NCI-H1092 treated with DMSO at 0.1 percent for 48 hours (cell line): ENCODE measurements at places on chromosomes 7 and 10.
A peak's percentile ranks its signal among the peaks of the same experiment; 100 is the strongest.

DNA sequence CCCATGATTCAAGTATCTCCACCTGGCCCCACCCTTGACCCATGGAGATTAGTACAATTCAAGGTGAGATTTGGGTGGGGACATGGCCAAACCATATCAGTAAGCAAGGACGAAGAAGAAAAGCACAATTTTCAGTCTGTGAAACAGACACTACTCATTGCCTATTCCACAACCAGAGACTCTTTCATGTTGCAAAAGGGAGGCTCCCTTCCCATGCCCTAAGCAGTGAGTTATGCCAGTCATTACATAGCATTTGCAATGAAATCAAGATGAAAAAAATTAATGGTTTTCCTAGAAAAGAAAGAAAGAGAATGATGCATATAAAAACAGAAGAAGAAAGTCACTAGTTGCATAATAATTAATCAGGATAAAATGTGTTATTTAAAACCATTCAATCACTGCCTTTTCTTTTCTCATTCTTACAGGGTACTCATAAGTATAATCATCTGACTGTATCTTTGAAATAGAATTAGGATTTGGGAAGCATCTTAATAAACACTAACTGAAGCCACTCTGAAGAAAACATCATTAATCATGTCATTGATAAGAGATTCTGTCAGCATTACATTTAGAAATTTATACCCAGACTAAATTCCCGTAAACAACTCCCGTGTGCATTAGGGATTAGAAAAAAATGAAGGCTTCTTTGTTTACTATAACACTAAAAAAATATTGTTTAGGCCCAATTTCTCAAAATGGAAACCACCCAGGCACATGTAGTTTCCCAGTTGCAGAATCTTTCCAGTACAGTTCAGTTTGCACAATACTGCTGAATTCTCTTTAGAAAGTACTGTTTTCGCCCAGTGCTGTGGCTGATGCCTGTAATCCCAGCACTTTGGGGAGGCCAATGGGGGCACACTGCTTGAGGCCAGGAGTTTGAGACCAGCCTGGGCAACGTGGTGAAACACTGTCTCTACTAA, 9.1 kb downstream of the PRPS1L1 start:
- no peak for DNase-seq

GRCh38 chr10:78197628-78198272, 164.1 kb downstream of the RPS24 start:
- no peak for DNase-seq

DNA sequence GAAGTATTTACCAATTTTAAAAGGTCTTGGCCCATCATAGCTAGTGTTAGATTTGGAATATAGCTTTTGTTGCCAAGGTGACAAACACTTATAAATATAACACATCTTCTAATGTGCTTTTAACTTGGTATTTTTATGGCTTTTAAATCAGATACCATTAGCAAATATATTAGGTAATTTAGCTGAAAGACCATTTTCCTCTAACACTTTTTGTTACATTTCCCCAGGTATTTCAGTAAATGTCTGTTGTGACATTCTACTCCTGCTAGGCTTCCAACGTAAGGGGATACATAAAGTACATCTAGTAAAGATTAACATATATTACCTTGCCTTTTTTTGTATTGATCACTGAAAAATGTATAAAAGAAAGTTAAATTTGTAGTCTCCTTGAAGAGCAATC, 75.0 kb upstream of the SEM1 start:
- no peak for DNase-seq

DNA sequence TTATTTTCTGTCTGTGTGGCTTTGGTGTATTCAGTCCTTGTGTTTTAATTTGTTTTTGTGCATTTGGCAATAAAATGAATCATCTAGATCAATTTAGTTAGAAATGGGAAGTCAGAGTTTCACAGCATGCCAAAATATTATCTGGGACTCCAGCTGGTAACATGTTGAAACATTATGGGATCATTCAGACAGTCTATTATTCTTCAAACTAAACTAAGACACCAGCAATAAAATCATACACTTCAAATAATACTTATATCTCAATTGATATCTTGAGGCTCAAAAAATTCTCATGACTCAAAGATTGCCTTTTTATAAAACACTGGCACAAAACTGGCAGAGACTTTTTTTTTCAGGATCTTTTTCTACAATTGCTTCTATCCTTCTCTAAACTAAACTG, 5.8 kb upstream of the RP9 start:
- no peak for DNase-seq

DNA sequence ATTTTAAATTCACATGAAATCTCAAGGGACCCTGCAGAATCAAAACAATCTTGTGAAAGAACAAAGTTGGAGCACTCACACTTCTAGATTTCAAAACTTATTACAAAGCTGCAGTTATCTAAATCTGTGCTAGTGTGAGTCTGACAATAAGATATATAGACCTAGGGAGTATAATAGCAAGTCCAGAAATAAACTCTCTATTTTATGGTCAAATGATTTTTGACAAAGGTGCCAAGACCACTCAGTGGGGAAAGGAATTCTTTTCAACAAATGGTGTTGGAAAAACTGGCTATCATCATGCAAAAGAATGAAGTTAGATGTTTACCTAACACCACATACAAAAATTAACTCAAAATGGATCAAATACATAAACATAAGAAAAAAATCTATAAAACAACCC, 68.2 kb downstream of the TFEC start:
- DNase-seq, result no peak

DNA sequence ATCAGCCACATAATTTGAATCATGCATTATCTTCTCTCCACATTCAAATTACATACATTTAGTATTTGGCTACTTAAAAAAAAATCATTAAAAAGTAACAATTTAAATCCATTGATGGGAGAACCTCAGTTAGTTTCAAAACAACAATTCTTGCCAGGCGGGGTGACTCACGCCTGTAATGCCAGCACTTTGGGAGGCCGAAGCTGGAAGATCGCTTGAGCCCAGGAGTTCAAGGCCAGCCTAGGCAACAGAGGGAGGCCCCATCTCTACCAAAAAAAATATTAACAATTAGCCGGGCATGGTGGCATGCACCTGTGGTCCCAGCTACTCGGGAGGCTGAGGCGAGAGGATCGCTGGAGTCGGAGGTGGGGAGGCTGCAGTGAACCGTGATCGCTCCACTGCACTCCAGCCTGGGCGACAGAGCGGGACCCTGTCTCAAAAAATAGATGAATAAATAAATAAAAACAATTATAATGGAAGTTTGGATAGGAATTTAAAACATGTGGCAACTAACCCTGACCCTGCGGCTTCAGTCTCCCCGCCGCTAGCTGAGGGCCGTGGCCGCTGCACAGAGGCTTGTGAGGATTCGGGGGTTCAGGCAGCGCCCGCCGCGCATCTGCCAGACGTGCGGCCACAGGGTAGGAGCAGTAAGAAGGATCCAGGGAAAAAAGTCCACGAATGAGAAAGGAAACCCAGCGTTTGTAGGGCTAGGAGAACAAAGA, 1.1 kb upstream of the CSGALNACT2 start:
- peak; percentile 2 for DNase-seq
